ENCODE measurements at places on chromosomes 7 and 10.

DNA sequence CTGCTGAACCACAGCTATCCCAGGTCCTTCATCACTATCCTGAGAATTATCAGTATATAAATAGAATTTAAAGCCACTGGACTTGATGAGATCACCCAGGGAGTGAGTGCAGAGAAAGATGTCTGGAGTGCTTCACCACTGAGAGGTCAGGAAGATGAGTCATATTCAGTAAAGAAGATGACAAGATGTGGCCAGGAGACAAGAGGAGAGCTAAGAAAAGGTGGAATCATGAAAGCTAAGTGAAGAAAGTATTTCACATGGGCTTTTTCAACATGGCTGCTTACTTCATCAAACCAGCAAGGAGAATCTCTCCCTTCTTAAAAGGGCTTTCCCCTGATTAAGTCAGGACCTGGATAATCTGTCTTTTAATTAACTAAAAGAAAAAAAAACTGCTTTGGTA, 9.1 kb upstream of the PRKAR2B start:
- DNase-seq, result no peak

GRCh38 chr7:5363729-5364128, 59.9 kb downstream of the TNRC18 start:
- no peak for DNase-seq

GRCh38 chr10:75776738-75777504, 345.5 kb downstream of the LRMDA start:
- DNase-seq, result no peak

DNA sequence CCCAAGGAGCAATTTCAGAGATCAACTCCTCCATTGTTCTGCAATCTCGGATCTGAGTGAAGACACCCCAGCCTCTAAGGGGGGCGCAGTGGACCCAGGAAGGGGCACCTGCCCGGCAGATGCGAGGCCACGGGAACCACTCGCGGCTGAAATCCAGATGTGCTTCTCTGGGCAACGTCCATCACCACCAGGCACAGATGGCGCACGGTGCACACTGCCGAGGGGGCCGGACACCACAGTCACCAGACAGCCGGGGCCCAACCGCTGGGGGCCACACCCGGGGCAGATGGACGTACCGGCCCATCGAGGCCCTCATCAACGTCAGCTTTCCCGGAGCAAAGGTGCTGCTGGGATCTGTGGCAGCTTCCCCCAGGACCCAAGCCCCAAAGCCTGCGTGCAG, 16.9 kb upstream of the ADGRA1 start:
- no peak for DNase-seq

GRCh38 chr7:139224219-139224618, 6.8 kb upstream of the UBN2 start:
- DNase-seq, result no peak

- no peak for DNase-seq
These were observed 171.5 kb upstream of the ADCY1 start for GRCh38 chr7:45402480-45403218.

DNA sequence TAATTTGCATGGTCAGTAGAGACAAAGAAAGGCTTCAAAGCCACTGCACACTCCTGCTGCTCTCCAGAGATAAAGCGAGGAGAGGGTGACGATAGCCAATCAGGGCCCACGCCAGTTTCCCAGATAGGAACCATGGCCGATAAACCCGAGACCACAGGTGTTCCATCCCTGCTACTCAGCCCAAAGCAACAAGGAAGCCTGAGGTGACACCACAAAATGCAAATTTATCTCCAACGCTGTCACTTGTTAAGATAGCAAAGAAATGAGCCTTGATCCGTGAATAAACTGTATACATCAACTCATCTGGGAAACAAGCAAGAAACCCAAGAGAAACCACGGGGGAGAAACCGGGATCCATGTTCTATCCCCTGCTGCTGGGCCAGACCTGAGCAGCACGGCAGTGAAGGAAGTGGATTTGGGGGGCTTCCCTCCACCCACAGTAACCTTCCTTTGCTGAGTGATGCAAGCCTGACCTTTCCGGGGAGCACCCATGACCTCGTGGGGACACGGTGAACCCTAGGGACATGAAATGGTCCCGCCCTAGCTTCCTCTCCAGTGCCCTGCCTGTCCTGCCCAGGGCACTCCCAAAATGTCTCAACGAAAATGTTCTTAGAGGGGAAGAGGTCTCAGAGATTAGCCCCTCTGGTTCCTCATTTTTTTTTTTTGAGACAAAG, 164.6 kb downstream of the PTPRN2 start:
- DNase-seq, result no peak

GRCh38 chr10:75012471-75012870, 99.0 kb upstream of the SAMD8 start:
- DNase-seq, result no peak

GRCh38 chr7:144565586-144565985, 162.1 kb upstream of the NOBOX start:
- no peak for DNase-seq

- DNase-seq, result no peak
These were observed 27.1 kb downstream of the EEPD1 start for GRCh38 chr7:36180121-36180520.

GRCh38 chr10:111128331-111129180, 51.7 kb downstream of the ADRA2A start:
- DNase-seq, result no peak

- no peak for DNase-seq
These were observed 8.3 kb upstream of the SLC25A13 start for GRCh38 chr7:96330193-96330592.

DNA sequence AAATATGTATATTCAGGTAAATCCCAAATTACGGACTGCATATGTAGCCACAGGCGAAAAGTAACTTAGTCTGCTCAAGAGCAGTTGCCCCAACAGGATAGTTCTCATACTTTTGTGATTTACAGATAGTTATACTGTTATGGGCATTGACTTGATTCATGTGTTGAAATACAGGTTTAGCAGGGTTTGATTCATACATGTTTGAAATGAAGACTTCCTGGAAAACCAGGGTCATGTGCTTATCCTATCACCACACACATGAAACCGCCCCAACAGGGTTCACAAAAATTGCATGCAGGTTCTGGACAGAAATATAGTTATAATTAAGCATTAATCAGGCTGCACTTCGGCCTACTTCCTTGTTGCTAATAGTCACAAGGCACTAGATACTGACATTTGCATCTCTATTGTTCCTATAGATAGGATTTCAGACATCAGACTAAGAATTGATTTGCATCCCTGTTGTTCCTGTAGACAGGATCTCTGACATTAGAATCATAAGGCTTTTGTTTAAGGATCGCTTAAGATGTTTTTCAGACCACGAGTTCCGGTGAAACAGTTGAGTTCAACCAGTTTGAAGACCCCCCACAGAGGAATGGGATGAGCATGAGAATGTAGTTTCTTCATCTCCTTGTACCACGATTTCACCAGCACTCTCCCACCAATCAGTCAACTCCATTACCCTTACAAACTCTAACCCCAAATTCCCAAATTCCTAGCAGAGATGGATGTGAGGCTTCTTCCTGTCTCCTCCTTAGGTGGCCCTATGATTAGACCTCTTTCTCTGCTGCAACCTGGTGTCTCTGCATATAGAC, 2.0 kb upstream of the ZNF398 start:
- peak; percentile 96 for DNase-seq

GRCh38 chr10:125103466-125103865, 56.9 kb downstream of the CTBP2 start:
- no peak for DNase-seq

- DNase-seq, result no peak
These were observed 285.7 kb downstream of the FGFR2 start for GRCh38 chr10:121312587-121312986.

GRCh38 chr10:116178086-116178605, 94.9 kb downstream of the GFRA1 start:
- peak; percentile 13 for DNase-seq

DNA sequence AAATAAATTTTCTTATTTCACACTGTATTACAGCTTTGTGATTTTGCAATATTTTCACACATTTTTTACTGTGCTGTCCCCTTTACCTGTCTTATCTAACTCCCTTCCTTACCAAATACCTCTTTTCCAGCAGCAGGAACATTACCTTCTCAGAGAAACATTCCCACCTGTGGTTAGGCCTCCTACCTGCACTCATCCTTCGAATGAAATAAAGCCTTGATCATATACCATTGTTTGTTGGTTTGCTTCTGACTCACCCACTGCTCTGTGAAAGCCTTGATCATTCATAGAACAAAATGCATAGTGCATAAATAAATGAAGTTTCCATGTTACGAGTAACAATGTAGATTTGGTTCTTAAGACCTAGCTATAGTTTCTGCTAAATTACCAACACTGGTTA, 256.3 kb downstream of the ARL4A start:
- no peak for DNase-seq

DNA sequence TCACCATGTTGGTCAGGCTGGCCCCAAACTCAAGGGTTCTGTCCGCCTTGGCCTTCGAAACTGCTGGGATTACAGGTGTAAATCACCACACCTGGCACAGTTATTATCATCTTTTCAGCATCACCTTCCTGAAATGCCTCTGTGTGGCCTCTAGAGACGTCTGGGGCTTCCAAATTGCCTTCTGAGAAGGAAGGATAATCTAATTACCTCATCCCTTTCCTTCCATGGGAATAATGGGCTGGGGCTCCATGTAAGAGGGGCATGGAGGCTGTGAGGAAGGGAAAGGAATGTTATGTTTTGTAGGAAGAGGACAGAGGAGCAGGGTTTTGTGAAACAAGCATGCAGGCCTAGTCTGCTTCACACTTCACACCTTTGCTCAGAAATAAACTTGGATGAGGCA, 22.2 kb upstream of the PODXL start:
- DNase-seq, result no peak

DNA sequence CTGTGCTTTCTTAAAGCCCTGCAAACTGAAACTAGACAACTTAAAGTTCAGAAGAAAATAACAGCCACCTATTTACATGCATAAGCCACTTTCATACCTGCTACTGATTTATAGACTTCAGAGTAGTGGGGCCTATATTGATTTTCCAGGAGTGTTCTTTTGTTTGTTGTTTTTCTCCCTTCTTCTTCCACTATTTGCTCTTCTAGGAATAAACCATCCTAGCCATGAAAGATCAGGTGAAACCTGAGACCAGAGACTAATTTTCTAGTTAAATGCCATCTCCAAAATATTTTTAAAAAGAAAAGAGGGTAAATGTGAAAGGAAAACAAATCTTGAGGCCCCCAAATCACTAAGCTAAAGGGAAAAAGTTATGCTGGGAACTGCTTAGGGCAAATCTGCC, 72.4 kb upstream of the C1GALT1 start:
- no peak for DNase-seq

GRCh38 chr10:97921581-97922021, 72.0 kb downstream of the GOLGA7B start:
- no peak for DNase-seq

GRCh38 chr10:82452676-82453075, 577.7 kb downstream of the NRG3 start:
- no peak for DNase-seq

DNA sequence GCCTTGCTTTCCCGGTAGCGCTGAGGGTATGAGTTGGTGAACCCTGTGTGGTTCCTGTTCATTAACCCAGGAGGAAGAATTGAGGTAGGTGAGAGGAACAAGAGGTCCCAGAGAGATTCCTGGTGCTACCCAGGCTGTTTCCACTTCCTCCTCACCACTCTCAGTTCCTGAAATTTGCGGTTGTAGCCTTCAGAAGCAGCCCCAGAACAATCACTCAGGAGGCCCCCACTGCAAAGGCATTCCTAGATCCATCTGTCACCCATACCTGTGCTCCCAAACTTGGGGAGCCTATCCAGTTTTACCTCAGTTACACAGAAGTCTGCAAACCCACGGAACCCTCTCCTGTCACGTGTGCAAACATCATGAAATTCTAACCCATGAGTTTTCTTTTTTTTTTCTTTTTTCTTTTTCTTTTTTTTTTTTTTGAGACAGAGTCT, 9.0 kb upstream of the PIP4K2A start:
- DNase-seq, result no peak

DNA sequence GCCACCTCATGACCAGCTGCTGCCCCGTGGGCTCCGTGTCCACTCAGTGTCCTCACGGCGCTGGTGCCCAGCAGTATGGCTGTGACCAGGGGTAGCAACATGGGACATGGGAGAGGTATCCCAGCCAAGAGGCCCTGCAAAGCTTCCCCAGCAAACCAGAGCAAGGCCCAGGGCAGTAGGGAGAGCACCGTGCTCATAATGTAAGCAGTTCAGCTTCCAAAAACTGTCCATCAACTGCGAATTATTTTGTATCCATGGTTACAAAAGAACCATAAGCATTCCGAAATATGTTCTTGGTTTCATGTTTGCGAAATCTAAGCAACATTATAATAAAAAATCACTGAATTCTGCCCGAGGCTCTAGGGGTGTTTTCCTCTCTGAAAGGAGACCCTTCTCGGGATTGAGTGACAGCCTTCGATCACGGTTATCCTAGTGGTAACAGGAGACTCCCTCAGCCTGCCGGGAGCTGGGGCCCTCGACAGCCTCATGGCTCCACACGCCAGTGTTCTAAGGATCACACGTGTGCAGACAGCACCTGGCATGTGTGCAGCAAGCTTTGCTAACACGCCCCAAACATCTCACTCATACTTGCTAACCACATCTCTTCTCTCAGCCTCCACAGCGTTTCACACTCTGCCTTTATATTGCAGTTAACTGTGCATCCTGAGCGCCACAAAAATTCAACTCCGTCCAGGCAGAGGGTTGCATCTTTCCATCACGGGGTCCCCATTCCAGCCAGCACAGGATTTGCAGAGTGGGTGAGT, 117.6 kb downstream of the DIP2C start:
- no peak for DNase-seq

GRCh38 chr10:20256969-20257368, 440.7 kb downstream of the PLXDC2 start:
- no peak for DNase-seq

DNA sequence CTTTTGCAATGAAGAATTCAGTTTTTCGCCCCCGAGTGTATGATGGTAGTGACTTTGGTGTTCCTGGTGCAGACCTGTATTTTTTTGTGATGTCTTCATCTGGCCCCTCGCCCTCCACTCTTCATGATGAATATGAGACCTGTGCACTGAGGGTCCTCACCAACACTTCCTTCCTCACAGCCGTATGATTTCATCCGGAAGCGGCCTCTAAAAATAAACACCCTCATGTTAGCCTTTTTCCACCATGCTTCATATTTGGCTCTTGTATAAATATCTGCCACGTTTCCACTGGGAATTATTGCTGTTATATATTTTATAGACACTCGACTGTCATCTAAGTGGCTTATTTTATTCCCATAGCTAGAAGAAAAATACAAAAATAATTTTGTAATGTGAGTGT, 160.4 kb downstream of the MGMT start:
- DNase-seq, result no peak

- no peak for DNase-seq
These were observed 49.4 kb downstream of the ARHGAP22 start for GRCh38 chr10:48555310-48556042.

DNA sequence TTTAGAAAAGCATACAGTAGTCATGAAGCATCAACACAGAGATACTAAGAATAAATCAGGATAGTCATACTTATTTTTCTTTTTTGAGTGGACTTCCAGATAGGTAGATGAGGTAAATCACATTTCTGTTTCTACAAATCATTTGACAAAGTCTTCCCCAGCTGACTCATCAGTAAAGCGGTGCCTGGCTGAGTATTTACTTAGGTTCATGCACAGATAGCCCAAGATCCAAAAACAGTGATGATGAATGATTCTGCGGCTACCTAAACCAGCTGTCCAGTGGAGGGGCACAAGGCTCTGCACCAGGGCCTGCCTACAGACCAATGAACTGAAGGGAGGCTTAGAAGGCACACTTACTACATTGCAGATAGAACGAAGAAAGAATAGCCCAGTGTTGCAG, 113.1 kb downstream of the PARP12 start:
- DNase-seq, result no peak

All from LNCaP clone FGC (cell line).